ENCODE measurements at places on chromosomes 3 and 15.

- peak; percentile 8 for DNase-seq
These were observed 189.2 kb upstream of the THRB start for GRCh38 chr3:24683633-24684384.

- DNase-seq = no peak
These were observed 3.4 kb upstream of the AEN start for GRCh38 chr15:88617790-88618189.

DNA sequence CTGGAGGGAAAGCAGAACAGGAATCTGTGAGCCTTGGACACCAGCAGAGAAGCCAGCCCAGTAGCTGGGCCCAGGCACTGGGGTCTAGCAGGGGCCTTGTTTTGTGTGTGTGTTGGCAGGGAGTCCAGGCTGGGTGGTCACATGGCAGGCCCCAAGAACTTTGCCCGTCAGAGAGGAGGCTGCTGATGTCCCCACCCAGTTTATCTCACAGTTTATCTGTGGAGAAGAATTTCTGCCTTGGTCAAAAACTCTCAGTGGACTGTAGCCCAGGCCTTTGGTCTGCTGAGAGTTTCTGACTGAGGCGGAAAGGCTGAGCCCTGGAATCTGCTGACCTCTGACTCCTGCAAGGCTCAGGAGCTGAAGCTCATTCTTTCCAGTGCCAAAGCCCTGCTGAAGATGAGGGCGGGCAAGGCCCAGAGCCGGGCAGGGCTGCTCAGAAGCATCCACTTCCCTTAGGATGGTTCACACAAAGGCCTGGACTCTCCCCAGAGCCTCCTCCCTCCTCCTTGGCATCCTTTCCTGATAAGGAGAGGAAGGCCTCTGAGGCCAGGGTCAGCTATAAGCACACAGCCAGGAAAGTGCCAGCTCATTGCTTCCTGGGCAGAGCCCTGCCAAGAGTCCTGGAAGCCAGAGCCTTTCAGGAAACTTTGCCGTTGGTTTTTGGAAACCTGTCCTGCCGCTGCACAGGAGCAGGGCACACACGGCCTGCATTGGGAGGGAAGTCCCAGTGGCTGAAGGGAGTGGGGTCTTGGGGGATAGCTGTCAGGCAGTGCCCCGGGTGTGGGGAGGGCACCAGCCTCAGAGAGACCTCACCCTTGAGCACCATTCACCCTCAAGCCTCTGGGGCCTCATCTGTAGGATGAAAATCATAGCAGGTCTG is 37.2 kb upstream of the SLCO2A1 start:
- no peak for DNase-seq

DNA sequence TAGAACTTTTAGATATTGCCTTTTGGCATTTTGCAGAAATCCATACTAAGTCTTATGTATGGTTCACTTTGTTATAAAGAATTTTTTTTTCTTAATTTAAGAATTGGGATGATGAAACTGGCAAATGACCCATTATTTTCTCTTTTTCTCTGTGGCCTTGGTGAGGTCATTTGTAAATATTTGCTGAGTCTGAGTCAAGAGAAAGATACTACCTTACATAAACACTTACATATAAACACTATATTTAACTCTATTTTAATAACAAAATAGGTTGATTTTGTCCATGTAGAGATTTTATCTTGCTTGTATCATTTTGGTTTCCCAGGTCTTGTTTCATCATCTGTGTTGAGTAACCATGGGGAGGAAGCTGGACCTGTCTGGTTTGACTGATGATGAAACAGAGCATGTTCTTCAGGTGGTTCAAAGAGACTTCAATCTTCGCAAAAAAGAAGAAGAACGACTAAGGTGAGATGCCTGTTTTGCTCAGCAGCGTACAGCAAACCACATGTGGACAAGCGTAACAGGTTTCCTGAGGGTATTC is 91.1 kb downstream of the MYRIP start:
- DNase-seq = no peak

DNA sequence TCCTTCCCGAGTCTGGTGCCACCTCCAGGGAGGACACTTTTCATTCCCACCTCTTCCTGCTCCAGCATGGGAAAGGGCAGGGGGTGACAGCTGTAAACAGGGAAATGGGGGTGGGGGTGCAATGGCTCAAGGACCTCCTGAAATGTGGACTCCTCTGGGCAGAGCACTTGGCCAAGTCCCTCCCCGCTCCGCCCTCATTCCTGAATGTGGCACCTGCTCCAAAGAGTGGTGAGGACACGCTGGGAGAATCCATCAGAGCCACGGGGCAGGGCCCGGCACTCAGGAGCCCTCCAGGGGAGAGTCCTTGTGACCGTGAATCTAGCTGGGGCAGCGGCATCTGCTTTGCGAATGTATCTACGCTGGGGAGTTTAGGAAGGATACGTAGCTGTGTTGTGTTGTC is 11.1 kb upstream of the LINGO1 start:
- no peak for DNase-seq
